HCT116 (cell line): ENCODE measurements at places on chromosomes 16 and 17.

DNA sequence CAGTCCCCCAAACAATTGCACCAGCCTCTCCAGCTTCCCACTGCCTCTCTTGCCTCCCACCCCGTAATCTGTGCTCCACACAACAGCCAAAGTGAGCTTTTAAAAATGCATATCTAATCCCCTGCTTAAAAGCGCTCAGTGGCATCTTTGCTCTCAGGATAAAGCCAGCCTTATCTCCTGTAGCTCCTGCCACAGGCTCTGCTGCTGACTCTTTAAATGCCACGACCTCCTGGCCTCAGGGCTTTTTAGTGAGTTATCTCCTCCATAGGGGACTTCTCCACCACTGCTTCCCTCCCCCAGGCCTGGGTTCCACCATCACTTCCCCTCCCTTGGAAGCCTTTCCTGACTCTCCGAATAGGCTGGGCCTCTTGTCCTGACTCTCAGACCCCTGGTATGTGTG lies 98.6 kb downstream of the GNAO1 start:
- no peak for DNase-seq

DNA sequence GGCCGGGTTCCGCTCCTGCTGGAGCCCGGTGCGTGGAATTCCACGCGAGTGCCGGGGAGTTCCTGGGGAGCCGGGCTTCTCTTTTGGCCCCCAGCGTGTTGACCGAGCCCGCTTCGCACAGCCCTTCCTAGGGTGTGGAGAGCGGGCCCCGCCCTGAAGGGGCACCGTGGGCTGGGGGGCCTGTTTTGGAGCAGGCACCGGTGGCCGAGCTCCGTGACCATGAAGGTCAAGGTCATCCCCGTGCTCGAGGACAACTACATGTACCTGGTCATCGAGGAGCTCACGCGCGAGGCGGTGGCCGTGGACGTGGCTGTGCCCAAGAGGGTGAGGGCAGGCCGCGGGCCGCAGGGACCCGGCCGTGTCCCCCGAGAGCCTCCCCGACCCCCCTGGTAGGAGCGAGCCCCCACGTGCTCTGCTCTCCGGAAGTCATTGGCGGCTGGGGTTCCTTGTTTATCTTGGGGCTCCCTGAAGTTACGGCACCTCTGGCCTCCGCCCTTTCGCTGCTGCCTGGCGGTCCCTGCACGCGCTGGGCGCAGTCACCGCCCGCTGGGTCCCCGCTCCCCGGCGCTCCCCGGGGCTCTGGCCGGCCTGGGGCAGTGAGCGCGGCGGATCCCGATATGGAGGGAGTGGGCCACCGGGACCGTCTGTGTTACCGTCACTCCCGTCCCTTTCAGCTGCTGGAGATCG lies 528 bp downstream of the HAGHL start:
- DNase-seq, result no peak

DNA sequence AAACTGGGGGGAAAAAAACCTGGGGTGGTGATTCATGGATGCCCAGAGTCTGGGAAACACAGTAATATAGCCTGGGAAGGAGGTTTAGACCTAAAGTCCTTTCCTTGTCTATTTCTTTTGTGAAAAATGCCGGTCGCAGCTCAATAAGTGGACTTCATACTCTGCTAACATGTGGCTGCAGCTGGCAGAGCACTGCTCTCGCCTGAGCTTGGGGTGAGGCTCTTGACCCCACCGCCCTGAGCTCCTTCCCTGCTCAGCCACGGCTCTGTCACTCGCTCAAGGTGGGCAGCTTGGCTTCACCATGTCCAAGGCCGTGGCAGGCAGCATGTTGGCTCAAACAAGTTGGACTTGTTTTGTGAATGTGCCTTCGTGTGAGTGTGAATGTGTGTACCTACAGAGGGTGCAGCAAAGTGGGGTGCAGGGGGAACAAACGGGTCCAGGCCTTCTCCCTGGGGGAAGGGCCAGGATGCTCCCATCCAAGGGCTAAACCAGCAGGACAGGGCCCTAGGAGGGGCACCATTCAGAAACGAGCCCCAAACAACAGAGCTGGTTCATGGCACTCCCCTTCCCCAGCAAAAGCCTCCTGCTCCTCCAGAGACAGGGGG lies 4.9 kb downstream of the FA2H start:
- no peak for DNase-seq

DNA sequence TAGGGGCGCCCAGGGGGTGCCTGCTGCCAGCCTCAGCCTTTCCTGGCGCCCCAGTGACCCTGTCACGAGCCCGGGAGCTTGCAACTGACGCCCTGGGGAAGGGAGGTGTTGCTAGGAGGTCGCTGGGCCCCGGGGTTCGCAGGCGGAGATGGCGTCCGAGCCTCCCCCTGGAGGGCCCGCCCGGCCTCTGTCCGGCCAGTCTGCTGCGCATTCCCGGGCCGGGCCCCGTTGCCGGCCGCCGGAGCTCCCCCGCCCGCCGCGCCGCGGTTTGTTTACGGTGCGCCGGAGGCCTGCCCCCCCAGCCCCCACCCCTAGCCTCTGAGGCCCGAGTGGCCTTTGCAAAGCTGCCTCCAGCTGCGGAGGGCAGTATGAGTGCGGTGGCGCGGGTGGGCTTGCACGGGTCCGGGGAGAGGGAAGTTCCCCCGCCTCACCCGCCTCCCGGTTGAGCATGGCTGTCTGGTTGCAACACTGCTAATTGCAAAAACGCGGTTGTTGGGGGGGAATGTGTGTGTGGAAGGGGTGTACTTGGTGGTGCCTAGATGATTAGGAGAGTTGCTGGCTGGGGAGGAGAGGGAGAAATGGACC lies 514 bp downstream of the THRA start:
- no peak for DNase-seq

DNA sequence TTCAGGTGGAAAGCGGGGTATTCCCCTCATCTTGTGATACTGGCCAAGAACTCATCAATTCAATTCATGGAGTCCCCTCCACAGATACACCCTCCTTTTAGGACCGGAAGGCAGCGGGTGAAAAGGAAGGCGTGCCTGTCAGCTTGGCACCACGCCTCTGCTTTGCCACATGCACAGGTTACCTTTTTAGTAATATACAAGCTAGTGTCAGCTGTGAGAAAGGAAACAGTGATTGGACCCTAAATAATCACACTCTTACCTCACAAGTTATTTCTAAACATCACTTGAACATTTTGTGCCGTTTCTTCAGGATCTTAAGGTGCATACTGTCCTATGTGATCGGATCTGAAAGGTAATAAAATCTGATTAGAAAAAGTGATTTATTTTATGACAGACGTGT lies 15.7 kb downstream of the ZDHHC7 start:
- DNase-seq, result no peak

GRCh38 chr17:27904534-27905446 lies 11.6 kb upstream of the LYRM9 start:
- no peak for DNase-seq

GRCh38 chr17:78134899-78135385 lies 4.4 kb downstream of the TMC8 start:
- no peak for DNase-seq
